ENCODE measurements at places on chromosomes 16 and 17.

DNA sequence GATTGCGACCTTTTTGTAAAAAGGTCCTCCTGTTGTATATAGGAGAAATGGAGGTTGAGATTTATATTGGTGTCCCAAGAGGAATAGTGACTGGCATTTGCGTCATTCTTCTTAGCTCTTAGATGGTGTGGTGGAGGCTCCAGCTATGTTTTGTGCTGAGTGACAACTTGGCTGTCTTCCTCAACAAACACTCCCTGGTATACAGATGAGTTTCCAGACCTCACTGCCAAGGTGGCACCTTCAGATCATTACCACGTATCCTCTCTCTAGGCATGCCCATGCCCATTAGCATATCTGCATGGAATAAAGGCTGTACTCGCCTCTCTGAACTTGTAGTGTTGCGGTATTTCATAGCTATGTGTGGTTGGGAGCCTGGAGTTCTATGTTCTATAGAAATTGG lies 120.0 kb downstream of the MAP2K4 start:
- DNase-seq = no peak

DNA sequence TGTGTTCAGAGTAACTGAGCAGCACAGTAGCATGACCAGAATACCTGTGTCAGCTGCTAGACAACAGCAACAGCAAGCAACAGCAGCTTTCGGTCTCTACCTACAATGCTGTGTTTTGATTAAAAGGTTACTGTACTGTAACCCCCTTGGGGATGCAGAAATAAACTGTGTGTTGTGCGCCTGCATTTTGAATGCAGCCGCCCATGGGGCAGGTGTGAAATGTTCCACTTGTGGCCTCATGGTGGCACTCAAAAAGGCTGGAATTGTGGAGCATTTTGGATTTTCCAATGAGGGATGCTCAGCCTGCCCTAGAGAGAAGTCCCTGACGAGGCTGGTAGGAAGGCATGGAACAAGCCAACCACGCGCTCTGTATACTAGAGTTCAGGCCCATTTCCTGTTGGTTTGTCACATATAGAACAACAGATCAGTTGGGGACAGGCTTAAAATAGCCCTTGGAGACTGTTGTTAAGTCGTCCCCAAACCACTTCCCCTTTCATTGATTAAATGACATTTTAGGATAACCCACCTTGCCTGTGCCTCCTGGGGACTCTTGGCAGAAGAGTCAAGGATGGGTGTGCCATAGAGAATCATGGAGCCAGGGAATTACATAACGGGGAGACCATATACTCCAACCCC lies 27.1 kb downstream of the SCPEP1 start:
- DNase-seq = no peak

DNA sequence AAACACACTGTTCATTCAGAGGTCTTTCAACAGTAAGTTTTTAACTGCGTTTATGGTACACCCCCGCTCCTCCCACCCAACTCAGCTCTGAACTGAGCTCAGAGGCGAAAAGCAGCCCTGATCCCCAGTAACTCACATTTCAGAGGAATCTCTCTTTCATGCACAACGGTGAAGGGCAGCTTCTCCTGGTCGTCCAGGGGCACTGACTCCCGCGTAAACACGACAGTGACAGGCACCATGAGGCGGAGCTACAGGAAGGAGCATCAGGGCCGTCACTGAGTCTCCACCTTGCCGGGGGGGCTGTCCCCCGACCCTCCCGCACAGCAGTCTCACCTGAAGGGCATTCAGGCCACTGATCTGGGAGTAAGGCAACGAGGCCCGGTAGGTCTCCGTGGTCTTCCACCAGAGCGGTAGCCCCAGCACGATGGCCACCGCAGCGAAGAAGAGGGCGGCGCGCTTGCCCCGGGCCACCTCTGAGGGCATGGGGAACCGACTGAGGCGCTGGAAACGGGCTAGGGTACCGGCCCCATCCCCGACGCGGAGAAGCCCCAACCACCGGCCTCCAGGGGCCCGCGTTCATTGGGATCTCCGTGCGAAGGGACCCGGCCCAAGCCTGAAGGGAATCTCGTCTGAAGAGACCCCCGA lies 486 bp downstream of the PIGS start:
- DNase-seq = no peak

DNA sequence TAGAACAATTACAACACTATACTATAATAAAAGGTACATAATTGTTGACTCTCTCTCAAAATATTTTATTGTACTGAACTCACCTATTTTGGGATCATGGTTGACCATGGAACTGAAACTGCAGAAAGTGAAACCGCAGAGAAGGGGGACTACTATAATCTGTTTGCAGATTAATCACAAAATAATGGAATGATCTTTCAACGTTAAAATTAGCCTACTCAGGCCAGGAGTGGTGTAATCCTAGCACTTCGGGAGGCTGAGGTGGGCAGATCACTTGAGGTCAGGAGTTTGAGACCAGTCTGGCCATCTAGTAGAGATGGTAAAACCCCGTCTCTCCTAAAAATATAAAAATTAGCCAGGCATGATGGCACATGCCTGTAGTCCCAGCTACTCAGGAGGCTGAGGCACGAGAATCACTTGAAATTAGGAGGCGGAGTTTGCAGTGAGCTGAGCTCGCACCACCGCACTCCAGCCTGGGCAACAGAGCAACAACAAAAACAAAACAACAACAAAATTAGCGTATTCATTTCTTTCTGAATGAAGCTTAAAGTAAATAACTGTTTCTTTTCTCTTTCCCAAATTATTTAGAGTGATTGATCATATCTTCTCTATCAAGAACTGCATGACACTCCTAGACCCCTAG lies 45.6 kb downstream of the IKZF3 start:
- no peak for DNase-seq

DNA sequence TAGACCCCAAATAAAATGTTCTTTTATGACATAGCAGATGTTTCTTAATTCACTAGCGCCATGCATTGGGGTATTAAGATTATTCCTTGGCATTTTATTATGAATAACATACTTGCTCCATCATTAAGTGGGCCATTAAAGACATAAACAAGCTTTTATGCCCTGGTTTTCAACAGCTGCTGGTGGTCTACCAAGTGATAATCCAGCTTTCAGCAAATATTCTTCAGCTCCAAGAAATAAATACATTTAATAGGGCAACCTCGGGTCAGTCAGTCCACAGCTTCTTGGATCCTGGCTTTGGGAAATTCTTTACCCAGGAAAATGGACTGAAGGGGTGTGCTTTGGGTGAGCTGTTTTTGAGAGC lies 217.3 kb upstream of the IRX3 start:
- no peak for DNase-seq
